Activated naive CD4-positive, alpha-beta T cell treated with anti-CD3 and anti-CD28 coated beads, Interleukin-2, amount 50 U/mL, for 72 hours (primary cell): ENCODE measurements at places on chromosomes 5 and 9. TPM values are rescaled to one million over a fixed set of nuclear protein-coding genes. Genes with fewer than 3 reads are reported as not detected.

Gene ECSCR
- 1.9 TPM for total RNA-seq

Gene PCDHGA5
- total RNA-seq = not detected

Gene ANKRD34B
- not detected for total RNA-seq

Gene PFN3
- total RNA-seq = not detected

Gene DDX4
- not detected for total RNA-seq

Gene CYLC2
- not detected for total RNA-seq

Gene SLC6A7
- not detected for total RNA-seq

GRCh38 chr5:112931473-112931872 is 9.4 kb upstream of the REEP5 start:
- no peak for DNase-seq

DNA sequence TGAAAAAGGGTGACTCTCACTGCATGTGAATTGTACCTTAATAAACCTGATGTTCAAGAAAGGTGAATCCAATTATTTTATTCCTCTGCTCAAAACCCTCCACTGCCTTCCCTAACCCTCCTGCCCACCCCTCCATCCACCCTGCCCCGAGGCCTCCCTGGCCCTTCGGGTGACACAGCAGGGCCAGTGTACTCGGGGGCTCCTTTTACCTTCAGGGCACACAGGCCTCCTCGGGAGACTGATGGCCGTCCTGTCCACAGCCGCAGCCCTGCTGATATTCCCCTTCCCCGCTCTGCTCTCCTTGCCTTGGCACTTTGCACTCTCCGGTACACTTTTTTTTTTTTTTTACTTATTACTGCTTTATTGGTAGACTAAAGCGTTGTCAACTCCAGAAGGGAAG is 234.0 kb downstream of the CACNA1B start:
- DNase-seq = no peak

GRCh38 chr9:69179037-69179436 is 5.0 kb downstream of the TJP2 start:
- DNase-seq = no peak

GRCh38 chr9:126153382-126153781 is 173.2 kb upstream of the MVB12B start:
- DNase-seq = no peak

DNA sequence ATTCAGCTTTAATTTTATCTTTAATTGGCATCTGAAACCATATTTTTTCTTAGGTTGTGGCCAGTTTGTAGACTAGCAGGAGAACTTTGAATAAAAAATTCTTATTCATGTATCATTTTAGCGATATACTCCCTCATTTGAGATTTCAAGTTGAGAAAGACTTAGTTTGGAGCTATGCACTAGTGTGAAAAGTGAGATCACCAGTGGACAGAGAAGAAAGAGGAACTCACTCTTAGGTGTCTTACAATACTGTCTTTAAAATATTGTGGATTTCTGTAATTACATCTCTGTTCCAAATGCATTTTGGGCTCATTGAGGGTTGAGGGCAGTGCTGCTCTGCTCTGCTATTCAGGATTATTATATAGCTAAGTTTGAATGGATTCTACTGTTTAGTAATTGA is 54.7 kb downstream of the NAA35 start:
- no peak for DNase-seq

DNA sequence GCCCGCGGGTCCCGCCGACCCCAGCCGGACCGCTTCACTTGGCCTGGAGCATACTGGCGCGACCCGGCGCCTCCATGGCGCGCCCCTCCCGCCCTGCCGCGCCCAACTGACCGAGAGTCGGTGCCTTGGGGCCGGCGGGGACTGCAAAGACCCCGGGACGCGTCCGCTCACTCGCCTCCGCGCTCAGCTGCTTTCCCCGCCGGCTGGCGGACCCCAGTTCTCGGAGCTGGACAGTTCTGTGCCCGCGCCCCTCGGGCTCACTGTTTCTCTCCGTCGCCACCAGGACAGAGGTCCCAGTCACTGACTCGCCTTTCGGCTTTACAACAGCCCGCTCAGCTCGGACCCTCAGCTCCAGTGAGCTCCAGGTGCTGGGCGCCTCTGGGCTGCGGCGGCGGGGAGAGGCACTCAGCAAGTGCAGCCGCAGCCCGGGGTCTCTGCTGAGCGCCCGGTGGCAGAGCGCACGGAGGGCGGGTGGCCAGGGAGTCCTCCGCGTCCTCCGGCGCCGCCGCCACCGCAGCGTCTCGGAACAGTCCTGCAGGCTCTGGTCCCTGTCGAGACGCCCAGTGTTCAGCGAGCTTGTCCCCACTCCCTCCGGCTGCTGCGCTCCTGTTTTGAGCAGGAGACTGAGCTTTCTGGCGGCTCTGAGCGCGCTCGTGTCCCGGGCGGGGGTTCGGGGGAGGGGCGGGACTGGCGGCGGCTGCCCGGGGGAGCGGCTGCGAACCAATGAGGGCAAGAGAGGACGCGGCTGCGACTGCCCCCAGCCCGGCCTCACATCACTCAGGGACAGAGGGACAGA is at the start of gene SMIM32:
SMIM32 (minus strand) TSS at position 637 of the 796 bp plus-strand sequence. CDS start 638 bp downstream, outside the sequence.
- DNase-seq = no peak

GRCh38 chr5:124052201-124052600 is 540.2 kb downstream of the CSNK1G3 start:
- no peak for DNase-seq

- no peak for DNase-seq
Measured at GRCh38 chr5:165015547-165015946, 1510.1 kb downstream of the MAT2B start.

GRCh38 chr9:129362287-129363000 is 184.4 kb upstream of the IER5L start:
- DNase-seq = no peak

GRCh38 chr9:90909225-90909624 is 107.6 kb downstream of the SYK start:
- DNase-seq = no peak
